ENCODE measurements at places on chromosomes 12 and 14. TPM values are rescaled to one million over a fixed set of nuclear protein-coding genes. Genes with fewer than 3 reads are reported as not detected.

GRCh38 chr12:18262514-18262913, 1.2 kb downstream of the PIK3C2G start:
- no peak for DNase-seq

DNA sequence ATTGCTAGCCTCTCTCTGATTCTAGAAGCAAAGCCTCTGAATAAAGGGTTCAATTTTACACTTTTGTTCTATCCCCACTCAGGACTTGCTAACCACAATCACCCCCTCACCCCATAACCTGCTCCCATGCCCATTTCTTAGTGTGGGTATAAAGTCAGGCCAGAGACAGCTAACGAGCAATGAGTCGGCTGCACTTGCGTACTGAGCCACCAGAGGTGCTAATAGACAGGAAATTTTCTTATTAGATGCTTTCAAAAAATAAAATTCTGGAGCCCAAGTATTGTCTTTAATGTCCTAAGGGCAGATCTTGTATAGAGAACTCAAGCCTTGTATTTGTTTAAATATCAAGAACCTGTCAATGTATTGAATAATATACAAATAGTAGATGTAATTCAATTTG, 256.9 kb downstream of the SYT1 start:
- peak; percentile 70 for DNase-seq

DNA sequence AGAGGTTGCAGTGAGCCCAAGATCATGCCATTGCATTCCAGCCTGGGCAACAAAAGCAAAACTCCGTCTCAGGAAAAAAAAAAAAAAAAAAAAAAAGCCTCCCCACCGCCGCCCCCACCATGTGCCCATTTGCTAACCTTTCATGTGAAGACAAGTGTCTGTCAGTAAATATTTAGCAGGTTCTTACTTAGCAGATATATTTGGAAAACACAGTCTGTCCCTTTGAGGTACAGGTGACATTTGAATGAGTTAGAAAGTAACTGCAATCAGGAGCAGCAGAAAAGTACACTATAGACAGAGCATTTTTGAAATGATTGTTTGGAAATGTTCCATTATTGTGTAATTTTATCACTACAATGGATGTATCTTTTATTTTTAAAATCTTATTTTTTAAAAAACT, 119.7 kb downstream of the FGD4 start:
- no peak for DNase-seq

- DNase-seq, result no peak
Observed at GRCh38 chr12:70691018-70691672, 53.9 kb upstream of the PTPRB start.

GRCh38 chr12:4584896-4585295, 22.9 kb downstream of the DYRK4 start:
- peak; percentile 66 for DNase-seq

DNA sequence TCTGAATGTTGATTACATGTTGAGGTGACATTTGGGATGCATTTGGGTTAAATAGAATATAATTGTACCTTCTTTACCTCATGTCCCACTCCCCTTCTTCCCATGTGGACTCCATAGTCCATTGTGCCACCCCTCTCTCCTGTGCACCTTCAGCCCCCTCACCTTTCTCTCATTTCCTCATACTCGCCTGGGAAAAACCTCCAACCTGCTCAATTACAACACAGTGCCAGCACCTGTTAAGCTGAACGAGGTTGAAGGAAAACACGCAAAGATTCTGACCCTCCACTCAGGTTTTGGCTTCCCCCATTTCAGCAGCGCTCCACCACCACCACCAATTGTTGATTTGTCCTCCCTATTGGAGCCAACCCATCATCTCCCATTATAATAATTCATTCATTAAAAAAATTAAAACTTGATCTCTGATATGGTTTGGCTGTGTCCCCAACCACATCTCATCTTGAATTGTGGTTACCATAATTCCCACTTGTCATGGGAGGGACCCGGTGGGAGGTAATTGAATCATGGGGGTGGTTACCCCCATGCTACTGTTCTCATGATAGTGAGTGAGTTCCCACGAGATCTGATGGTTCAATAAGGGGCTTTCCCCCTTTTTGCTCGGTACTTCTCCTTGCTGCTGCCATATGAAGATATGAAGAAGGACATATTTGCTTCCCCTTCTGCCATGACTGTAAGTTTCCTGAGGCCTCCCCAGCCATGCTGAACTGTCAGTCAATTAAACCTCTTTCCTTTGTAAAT, 33.7 kb upstream of the PPP2R5C start:
- DNase-seq, result no peak

DNA sequence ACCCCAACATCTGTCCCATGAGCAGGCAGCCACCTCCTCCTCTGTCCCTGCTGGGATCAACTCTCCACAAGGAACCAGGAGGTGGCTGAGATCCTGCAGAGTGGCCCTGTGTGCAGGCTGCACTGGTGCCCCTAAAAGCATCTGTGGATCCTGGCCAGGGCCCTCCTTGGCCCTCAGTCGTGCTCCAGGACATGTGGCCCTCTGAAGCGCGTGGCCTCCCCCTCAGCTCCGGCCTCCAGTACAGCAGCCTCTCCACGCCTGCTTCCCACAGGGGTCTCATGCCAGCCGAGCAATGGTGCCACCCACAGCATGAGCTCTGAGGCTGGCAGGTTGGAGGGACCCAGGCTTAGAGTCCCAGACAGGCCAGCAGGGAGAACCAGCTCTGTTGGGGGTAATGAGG, 77.4 kb upstream of the NOS1 start:
- DNase-seq, result no peak

DNA sequence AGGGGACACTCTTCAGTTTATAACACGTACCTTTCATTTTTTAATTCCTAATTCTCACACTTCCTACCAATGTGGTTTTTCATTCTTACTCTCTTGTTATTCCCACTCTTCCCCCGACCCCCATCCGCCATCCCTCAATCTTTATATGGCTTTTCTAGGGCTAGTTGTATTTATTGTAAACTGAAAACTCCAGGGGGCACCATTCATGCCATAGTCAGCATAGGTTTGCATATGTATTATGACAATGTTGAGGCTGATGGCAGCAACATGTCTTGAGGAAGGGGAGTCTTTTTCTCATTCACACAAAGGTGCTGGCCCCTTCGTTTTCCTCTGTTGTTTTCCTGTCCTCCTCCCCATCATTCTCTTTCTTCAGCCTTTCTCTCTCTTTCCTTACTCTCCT, 27.7 kb upstream of the LTA4H start:
- DNase-seq, result no peak

Gene TMCC3
- 4.2 TPM for total RNA-seq

Gene GPR135
- 2.4 TPM for total RNA-seq

Gene CEBPE
- total RNA-seq, result not detected

Gene SLC6A13
- 2.4 TPM for total RNA-seq

Data from endodermal cell (in vitro differentiated cells).